ENCODE measurements at places on chromosomes 2 and 18.

DNA sequence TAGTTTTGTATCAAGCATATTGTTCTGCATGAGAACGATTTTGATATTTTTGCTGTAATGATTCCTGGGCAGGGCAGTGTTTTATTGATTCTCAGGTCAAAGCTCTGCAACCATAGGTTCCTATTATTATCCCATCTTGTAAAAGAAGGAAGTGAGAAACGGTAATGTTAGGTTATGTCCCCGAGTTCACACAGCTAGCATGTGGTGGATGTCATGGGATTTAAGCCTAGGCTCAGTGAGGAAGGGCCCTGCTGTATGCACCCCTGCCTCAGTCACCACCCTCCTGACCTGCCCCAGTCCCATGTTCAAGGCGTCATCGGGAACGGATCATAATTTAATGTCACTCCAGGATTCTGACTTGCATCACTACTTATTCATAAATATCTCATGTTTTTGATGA is 10.7 kb downstream of the ACP1 start:
- DNase-seq, result no peak

GRCh38 chr2:202378001-202378400 is 1.9 kb downstream of the BMPR2 start:
- no peak for DNase-seq

DNA sequence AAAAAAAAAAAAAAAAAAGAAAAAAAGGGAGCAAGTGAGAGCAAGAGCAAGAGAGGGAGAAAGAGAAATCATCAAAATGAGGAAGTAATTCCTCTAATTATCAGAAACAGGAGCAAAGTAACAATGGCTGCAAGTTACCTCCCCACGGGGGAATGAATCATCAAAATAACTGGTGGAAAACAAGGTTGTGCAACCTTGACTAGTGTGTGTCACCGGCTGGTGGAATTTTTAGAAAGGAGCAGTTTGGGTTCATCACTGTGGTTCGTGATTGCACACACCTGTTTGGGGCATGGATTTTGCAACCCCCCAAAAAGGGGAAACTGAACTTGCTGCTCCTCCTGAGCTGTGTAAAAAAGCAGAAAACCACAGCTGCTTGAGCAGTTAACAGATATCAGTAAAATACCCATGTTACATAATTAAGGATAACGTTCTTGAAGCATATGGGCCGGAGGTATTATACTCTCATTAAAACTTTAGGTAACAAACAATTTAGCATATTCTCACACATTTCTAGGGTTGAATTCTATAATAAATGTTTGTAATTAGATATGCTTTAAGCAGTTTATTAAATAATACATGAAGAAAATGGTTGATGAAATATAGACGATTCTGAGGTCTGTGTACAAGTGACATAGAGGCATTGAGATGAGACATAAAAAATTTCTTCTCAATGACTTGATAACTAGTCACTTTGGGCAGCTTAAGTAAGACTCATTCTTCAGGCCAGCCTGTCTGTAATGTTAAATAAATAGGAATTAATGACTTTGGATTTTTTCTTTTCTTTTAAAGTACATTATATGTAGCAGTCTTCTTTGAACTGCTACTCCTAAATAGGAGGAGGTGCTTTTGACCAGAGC is 184.2 kb upstream of the ZEB2 start:
- DNase-seq, result no peak

DNA sequence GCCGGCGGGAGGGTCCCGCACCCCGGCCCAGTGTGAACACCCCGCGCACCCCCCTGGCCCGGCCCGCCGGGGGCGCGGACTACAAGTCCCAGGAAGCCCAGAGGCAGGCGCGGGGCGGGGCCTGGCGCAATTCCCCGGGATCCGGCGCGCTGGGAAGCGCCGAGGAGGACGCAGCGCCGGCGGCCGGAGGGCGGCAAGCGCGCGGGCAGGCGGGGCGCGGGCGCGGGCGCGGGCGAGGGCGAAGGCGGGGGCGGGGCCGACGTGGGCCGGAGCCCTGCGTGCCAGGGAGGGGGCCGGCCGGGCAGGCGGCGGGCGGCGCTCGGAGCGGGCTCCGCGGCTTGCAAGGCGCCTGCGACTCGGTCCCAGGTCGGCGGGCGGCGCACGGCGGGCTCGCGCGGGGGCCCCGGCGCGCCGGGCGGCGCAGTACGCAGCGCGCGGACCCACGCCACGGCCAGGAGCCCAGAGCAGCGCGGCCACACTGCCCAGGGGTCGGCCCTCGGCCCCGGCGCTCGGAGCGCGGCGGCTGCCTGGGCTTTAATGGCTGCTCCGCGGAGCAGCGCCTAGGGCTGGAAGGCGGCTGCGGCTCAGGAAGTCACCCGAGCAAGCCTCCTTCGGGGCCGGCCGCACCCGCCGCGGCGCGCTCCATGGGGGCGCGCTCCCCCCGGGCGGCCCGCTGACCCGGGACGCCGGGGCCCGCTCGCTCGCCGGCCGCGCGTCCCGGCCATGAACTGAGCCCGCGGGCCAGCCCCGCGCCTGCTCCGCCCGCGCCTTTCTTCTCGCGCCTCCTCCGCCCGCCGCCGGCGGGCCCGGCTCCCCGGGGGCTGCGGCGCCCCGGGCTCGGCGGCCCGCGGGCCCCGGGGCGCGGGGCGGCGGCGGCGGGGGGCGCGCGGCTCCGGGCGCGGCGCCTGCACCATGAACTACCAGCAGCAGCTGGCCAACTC is at the start of gene AGAP1:
Gene AGAP1, plus strand, starts transcription at position 269 of the 941 bp plus-strand sequence.
- DNase-seq, result no peak

DNA sequence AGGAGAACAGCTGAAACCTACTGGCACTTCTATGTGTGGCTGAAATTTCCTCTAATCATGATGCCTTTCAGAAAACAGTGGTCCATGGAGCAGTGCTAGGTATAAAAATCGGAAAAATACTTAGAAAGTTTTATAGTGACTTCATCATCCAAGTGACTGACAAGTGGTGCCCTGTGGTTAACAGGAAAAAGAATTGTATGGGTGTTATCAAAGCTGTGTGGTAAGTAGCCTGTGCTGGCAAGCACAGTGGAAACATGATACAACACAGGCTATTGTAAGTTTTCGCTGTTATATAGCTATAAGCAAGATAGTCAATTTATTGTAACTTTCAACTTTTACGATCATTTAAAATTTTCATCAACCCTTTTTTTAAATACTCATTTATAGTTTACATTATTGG is 1599.7 kb upstream of the ZEB2 start:
- DNase-seq, result no peak

GRCh38 chr2:143928613-143929012 is 591.3 kb downstream of the ZEB2 start:
- no peak for DNase-seq

DNA sequence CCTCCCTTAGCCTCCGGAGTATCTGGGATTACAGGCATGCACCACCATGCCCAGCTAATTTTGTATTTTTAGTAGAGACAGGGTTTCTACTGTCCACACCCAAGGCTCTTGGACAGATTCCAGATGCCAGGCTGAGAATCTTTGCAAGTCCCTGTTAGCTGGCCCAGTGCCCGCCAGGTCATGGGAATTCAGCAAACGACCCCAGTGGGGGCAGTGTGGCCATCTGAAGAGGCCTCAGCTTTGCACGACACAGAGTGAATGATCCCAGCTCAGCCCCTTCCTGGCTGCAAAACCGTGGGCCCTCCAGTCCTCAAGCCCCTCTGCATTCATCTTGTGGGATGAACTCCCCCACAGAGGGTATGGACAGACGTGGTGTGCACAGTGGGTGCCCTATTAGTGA is 179.5 kb upstream of the ID2 start:
- DNase-seq, result no peak

DNA sequence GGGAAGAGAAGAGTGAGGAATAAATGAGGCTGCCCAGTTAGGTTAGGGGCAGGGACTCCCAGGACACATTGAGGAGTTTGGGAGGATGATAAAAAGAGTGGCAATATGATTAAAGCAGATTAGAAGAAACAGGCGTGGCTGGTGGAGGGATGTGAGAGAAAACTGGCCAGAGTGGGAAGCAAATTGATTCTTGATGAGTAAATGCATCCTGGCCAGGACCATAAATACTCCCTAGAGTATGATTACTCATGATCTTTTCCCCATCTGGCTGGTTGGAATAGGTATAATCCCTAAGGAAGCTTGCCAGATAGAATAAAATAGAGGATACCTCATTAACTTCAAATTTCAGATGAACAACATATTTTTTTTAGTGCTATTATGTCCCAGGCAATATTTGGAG is 21.5 kb upstream of the DAW1 start:
- DNase-seq, result no peak

- DNase-seq, result no peak
Observed at GRCh38 chr2:28390746-28391563, 1.7 kb upstream of the FOSL2 start.
